Spleen (tissue), 13 donors: ENCODE measurements at places on chromosomes 12 and 14. TPM values are rescaled to one million over a fixed set of nuclear protein-coding genes. Genes with fewer than 3 reads are reported as not detected.

Gene SUSD6
- 108 TPM for total RNA-seq

- H3K4me1 ChIP-seq, result no peaks in the 10 kb centered on the region
- H3K27me3 ChIP-seq, result no peaks in the 10 kb centered on the region
- no peaks in the 10 kb centered on the region for H3K36me3 ChIP-seq
- H3K27ac ChIP-seq, result no peak overlapping the region
- DNase-seq, result no peak
These were observed 40.6 kb downstream of the SLC15A4 start for GRCh38 chr12:128783129-128783574.

- DNase-seq, result no peak
- no peaks in the 10 kb centered on the region for H3K36me3 ChIP-seq
- H3K27me3 ChIP-seq, result no peaks in the 10 kb centered on the region
- H3K4me3 ChIP-seq, result no peak within 1 kb of the TSS
These were observed at the start of gene KRT5 for GRCh38 chr12:52519826-52520662. TSS of gene KRT5 (minus strand) at chr12:52520394. CDS start at chr12:52520296, 98 bp downstream.

- no peak overlapping the region for H3K4me3 ChIP-seq
- no peaks in the 10 kb centered on the region for H3K36me3 ChIP-seq
- no peak for DNase-seq
- no peaks in the 10 kb centered on the region for H3K4me1 ChIP-seq
- H3K27me3 ChIP-seq, result no peaks in the 10 kb centered on the region
- no peak overlapping the region for H3K27ac ChIP-seq
These were observed 10.7 kb downstream of the GPR19 start for GRCh38 chr12:12685305-12685704.

DNA sequence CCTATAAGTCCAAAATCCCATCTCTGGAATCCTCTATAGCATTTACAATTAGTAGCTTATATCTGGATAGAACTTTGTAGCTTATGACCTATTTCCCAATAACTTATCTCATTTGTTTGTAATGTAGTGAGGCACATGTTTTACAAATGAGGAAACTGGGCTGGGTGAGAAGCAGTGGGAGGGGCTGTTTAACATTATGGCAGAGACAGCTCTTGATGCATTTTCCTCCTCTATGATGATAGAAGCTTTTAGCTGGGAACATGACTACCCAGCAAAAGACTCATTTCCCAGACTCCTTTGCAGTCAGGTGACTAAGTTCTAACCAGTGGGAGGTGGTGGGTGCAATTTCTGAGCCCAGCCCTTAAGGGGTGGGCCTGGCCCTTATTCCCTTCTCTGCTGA is 179.7 kb downstream of the TTC8 start:
- H3K27ac ChIP-seq, result no peak overlapping the region
- H3K27me3 ChIP-seq, result no peaks in the 10 kb centered on the region
- H3K4me1 ChIP-seq, result no peaks in the 10 kb centered on the region

GRCh38 chr14:53517270-53517960 is 364.3 kb upstream of the DDHD1 start:
- no peaks in the 10 kb centered on the region for H3K36me3 ChIP-seq
- no peak overlapping the region for H3K27ac ChIP-seq
- H3K27me3 ChIP-seq, result no peaks in the 10 kb centered on the region
- H3K4me1 ChIP-seq, result no peaks in the 10 kb centered on the region
- no peak for DNase-seq
- no peak overlapping the region for H3K4me3 ChIP-seq

Gene PARPBP
- 7.7 TPM for total RNA-seq

- H3K4me1 ChIP-seq, result no peaks in the 10 kb centered on the region
- H3K4me3 ChIP-seq, result no peak overlapping the region
- no peaks in the 10 kb centered on the region for H3K27me3 ChIP-seq
- no peaks in the 10 kb centered on the region for H3K36me3 ChIP-seq
- H3K27ac ChIP-seq, result peak overlapping the region; percentile 48
These were observed 12.6 kb upstream of the CYP46A1 start for GRCh38 chr14:99671235-99672224.

- no peak overlapping the region for H3K4me3 ChIP-seq
- no peaks in the 10 kb centered on the region for H3K4me1 ChIP-seq
- no peaks in the 10 kb centered on the region for H3K36me3 ChIP-seq
- DNase-seq, result no peak
- H3K27me3 ChIP-seq, result no peaks in the 10 kb centered on the region
These were observed 150.0 kb upstream of the RMST start for GRCh38 chr12:97312570-97313135.

Gene DEPDC4
- not detected for total RNA-seq

- H3K4me1 ChIP-seq, result no peaks in the 10 kb centered on the region
- H3K27ac ChIP-seq, result no peak overlapping the region
- H3K27me3 ChIP-seq, result no peaks in the 10 kb centered on the region
- H3K4me3 ChIP-seq, result no peak overlapping the region
These were observed 117.0 kb upstream of the CCDC198 start for GRCh38 chr14:57610631-57611030.

- no peaks in the 10 kb centered on the region for H3K36me3 ChIP-seq
- no peaks in the 10 kb centered on the region for H3K4me1 ChIP-seq
- H3K27ac ChIP-seq, result no peak overlapping the region
These were observed 39.5 kb upstream of the DACT1 start for GRCh38 chr14:58598028-58598803.

Gene C3AR1
- total RNA-seq, result 43.6 TPM

DNA sequence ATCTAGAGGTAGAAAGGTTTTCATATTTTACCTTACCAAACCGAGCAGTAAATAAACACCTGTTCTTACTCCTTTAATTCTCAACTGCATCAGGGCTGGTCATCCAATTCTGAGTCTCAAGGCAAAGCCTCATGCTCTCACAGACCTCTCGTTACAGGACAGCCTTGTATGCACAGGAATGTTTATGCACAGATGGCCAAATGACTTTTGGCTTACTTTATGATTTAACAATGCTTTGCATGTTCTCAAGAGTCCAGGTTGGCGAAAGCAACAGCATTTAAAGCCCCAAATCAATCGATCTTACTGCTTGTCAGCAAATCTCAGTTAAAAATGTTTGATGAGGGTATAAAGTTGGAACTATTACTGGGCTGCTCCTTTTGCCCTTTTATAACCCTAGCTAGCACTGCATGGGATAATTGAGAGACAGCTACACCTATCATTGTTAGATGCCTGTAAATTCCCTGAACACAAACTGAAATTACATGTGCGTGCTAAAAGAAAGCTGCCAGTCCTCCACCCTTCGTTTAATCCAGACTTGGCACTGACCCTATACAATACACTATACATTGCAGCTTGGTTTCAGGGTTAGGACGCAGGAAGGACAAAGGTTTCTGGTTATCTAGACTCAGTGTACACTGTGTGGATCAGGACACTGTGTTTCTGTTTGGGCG is 63.6 kb downstream of the TMCC3 start:
- H3K27me3 ChIP-seq, result no peaks in the 10 kb centered on the region
- H3K36me3 ChIP-seq, result no peaks in the 10 kb centered on the region
- no peak for DNase-seq
- H3K4me3 ChIP-seq, result no peak overlapping the region
- no peak overlapping the region for H3K27ac ChIP-seq

GRCh38 chr12:50042693-50043092 is 14.7 kb upstream of the ASIC1 start:
- DNase-seq, result no peak
- no peak overlapping the region for H3K4me3 ChIP-seq
- no peaks in the 10 kb centered on the region for H3K4me1 ChIP-seq
- H3K36me3 ChIP-seq, result no peaks in the 10 kb centered on the region
- H3K27ac ChIP-seq, result no peak overlapping the region
- no peaks in the 10 kb centered on the region for H3K27me3 ChIP-seq

GRCh38 chr14:33271216-33271615 is 332.5 kb downstream of the NPAS3 start:
- DNase-seq, result no peak
- no peak overlapping the region for H3K27ac ChIP-seq
- no peaks in the 10 kb centered on the region for H3K4me1 ChIP-seq
- H3K27me3 ChIP-seq, result no peaks in the 10 kb centered on the region
- no peak overlapping the region for H3K4me3 ChIP-seq

DNA sequence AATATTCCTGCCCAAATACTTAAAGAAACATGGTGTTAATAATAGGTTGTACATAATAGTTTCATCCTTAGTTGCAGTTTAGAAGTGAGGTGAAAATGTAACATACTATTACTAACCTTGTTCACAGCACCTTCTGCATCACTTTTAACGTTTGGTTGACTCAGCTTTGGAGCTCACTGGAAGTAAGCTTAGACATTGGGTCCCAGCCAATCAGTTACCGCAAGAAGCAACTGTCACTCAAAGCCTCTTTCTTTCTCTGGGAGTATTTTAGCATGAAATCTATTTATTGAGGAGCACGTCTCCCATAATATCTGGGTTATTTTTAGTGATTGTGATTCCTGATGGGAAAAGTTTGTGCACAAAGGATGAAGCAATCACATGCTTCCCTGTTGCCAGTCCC is 472.6 kb downstream of the SNAPC1 start:
- H3K4me1 ChIP-seq, result no peaks in the 10 kb centered on the region
- DNase-seq, result no peak
- no peak overlapping the region for H3K27ac ChIP-seq
- H3K27me3 ChIP-seq, result no peaks in the 10 kb centered on the region

- H3K27ac ChIP-seq, result no peak within 1 kb of the TSS
- no peaks in the 10 kb centered on the region for H3K27me3 ChIP-seq
- H3K4me1 ChIP-seq, result no peaks in the 10 kb centered on the region
- no peak within 1 kb of the TSS for H3K4me3 ChIP-seq
- DNase-seq, result no peak
These were observed at the start of gene MGAT4C for GRCh38 chr12:86256163-86256562. TSS of gene MGAT4C (minus strand) at chr12:86256391.

Gene NGDN
- total RNA-seq, result 40.0 TPM

Gene CLEC9A
- total RNA-seq, result 3.7 TPM

DNA sequence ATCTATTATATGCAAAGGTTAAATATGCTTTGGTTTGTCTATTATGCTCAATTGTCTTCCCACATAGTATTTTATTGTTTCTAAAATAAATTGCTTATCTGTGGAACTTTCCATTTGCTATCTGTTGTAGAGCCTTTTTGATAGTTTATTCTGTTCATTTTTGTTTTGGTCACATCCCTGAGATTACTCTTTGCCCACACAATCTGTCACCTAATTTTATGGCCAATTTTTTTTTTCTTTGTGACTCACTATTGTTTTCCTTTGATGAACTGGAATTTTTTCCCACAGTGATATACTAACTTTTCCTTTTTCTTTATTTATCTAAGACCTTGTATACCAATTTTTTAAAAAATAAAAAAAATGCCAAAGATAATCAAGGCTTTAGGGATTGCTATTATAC is 61.1 kb downstream of the RASSF9 start:
- no peaks in the 10 kb centered on the region for H3K36me3 ChIP-seq
- H3K4me1 ChIP-seq, result no peaks in the 10 kb centered on the region
- H3K4me3 ChIP-seq, result no peak overlapping the region
- no peaks in the 10 kb centered on the region for H3K27me3 ChIP-seq

DNA sequence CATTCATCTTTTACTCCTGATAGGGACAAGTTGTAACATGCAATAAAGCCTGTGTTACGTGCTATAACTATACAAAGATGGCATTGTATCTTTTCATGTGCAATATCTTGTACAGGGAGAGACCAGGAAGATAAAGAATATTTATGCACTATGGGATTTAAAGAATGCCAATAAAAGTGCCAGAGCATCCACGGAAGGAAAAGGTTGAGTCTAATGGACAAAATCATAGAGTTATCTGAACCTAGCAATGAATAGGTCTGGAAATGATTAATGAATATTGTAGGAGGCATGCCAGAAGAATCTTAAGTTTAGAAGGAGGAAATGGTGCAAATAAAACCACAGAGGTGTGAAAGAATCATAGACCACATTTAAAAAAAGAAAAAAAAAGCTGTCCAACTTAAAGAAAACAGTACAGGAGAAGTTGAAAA is 263.9 kb downstream of the KCNC2 start:
- H3K27ac ChIP-seq, result no peak overlapping the region
- H3K4me1 ChIP-seq, result no peaks in the 10 kb centered on the region
- H3K27me3 ChIP-seq, result no peaks in the 10 kb centered on the region
- H3K36me3 ChIP-seq, result no peaks in the 10 kb centered on the region
- H3K4me3 ChIP-seq, result no peak overlapping the region

Gene PSME1
- 157 TPM for total RNA-seq

Gene FLRT2
- total RNA-seq, result 12.3 TPM

- no peaks in the 10 kb centered on the region for H3K27me3 ChIP-seq
- DNase-seq, result peak; percentile 77
- H3K36me3 ChIP-seq, result no peaks in the 10 kb centered on the region
- no peak overlapping the region for H3K27ac ChIP-seq
- peak overlapping the region; percentile 61 for H3K4me3 ChIP-seq
These were observed 573 bp downstream of the CKB start for GRCh38 chr14:103521951-103522563.

Gene RTL1
- not detected for total RNA-seq

- H3K36me3 ChIP-seq, result no peaks in the 10 kb centered on the region
- peaks cover 12% of the 10 kb centered on the region for H3K27me3 ChIP-seq
- DNase-seq, result no peak
- peaks cover 20% of the 10 kb centered on the region for H3K4me1 ChIP-seq
These were observed 11.3 kb downstream of the KIF26A start for GRCh38 chr14:104149617-104150135.

DNA sequence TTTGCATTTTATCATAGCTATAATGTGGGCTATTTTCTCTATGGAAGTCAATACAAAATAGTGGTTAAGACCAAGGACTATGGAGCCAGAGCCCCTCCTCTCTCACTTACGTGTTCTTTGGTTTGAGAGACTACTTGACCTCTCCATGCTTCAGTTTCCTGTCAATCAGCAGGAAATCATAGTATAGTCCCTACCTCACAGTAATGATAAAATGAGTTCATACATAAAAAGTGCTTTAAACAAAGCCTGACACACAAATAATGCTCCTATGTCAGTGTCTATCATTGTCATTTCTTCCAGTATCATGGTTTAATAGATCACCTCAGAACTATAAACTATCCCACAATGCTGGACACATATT is 90.4 kb downstream of the MED13L start:
- no peak overlapping the region for H3K27ac ChIP-seq
- no peak overlapping the region for H3K4me3 ChIP-seq
- DNase-seq, result no peak
- peaks cover 87% of the 10 kb centered on the region for H3K4me1 ChIP-seq

DNA sequence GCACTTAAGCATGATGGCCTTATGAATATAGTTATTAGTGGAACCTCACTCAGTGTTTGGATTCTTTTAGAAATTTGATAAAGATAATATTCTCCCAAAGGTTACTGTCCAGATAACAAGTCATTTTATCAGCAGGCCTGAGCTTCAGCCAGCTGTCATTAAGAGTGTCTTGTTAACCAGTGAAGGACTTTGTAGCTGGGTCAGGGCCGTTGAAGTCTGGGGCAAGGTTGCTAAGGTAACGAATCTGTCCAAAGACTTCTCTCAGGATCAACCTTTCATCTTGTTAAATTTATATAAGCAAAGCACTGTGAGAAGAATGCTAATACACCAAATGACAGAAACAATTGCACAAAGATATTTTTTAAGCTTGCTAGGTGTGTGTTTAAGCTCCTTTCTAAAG is 271.3 kb upstream of the TMPO start:
- no peak overlapping the region for H3K27ac ChIP-seq
- H3K4me3 ChIP-seq, result no peak overlapping the region
- no peaks in the 10 kb centered on the region for H3K4me1 ChIP-seq
- H3K27me3 ChIP-seq, result peaks cover 3% of the 10 kb centered on the region
- no peaks in the 10 kb centered on the region for H3K36me3 ChIP-seq
